ENCODE measurements at places on chromosomes 7 and 10.

DNA sequence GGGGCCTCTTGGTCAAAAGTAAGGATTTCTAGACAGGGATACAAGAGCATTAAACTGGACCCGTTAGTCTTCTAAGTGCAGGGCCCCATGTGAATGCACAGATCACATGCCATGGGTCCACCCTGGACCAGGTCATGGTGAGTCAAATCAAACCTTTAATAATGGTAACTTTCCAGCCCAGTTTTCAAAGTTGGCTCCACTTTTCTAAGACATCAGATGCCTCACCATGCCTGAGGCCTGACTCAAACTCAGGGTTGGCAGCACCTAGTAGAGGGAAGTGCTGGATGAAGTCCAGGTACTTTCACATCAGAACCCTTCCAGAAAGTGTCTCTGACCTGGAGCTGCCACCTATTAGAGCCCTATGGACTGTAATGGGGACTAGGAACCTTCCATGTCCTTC lies 9.7 kb upstream of the SMIM30 start:
- no peak for DNase-seq

DNA sequence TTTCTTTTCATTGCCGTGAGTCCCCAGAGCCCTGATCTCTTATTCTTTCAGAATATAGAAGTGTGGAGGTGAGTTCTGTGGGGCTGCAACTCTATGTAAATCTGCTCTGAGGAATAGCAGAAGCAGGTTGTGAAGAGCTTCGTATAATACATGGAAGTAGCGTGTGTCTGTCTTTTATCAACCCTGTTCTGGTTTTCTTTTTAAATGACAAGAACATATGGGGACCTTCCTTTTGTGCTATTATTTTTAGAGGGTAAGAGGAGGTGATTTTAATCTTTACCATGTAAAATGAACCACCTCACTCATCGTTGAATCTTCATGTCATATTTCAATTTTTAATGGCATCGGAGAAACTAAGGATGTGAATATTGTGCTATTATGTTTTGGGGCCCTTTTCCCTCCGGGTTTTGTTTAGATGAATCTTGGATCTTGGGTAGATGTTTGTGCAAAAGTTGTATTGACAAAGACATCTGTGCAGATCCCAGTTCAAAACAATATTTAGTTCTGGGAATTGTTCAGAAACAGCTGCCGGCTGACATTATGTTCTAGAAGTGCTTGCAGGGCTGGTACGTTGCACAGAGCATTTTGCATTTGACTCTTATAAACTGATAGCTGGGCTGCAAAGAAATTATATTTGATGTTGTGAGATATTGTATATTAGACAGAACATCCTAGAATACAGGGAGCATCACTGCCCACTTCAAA lies 46.7 kb downstream of the PLXDC2 start:
- DNase-seq = no peak

DNA sequence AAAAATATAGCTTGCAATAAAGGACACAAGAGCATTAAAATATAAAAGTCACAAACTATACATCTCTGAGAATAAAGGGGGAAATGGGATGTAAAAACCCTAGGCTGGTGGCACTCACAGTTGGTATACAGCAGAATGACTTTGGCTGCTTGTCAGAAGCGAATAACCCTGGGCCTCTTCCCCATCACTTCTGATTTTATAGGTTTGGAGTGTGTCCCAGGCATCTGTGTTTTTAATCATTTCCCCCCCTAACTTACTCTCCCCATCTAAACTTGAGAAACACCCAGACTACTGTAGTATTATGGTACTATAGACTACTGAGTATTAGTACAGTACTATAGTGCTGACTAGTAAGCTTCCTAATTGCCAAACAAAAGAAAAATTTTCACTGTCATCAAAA lies 1.8 kb upstream of the RPA3 start:
- no peak for DNase-seq

- DNase-seq = no peak
Measured at GRCh38 chr10:22438711-22439110, 93.4 kb downstream of the SPAG6 start.

DNA sequence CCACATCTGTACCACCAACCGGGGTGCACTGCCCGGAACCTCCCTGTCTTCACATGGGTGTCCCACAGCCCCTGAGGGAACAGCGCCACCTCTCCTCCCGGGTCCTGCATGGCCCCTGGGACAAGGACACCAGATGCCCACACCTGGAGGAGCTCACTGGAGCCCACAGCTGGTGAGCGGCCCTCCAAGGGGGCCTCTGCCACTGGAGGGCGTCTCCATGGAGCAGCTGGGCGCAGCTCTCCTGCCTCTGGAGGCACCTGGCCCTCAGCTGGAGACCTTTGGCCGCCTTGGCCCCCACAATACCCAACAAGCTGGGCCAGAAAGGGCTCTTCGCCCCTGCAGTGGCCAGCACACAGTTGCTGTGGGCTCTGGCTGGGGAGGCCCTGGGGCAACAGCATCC lies 7.3 kb upstream of the NKX6-2 start:
- no peak for DNase-seq

All from GM12878 (cell line).